ENCODE measurements at places on chromosomes 5 and 9.

DNA sequence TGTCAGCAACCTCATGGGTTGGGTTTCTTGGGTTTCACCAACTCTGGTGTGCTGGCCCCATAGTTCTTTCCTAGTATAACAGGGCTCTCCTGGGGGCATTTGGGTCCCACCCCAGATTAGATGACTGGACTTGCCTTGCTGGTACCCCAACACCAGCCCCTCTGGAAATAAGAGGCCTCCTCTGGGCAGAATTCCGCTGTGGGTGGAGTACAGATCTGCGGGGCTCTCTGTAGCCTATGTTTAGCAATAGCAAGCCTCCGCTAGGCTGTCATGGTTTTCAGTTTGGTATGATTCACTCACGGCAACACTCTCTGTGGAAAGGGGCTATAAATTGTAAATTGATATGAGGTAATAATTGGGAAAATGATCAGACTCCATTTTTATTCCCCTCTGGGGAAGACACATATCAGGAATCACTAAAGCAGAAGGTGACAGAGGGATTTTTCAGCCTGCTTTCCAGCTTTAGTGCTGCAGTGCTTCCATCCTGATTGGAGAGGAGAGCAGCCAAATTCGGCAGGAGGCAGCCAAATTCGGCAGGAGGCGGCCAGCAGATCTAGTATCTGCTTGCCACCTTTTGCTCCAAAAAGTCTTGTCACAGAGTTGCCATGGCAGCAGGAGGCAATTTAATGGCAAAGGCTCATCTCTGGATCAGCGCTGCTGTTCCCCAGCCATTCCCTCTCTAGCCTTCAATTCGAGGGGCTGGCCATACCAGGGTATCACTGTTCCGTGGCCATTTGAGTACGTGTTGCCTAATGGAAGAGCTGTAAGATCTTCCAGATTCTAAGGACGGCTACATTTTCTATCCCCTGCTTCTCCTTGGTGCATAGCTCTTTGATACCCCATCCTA is 84.6 kb downstream of the SLC44A1 start:
- no peak for DNase-seq

GRCh38 chr9:130366072-130366471 is 78.7 kb upstream of the ASS1 start:
- no peak for DNase-seq

DNA sequence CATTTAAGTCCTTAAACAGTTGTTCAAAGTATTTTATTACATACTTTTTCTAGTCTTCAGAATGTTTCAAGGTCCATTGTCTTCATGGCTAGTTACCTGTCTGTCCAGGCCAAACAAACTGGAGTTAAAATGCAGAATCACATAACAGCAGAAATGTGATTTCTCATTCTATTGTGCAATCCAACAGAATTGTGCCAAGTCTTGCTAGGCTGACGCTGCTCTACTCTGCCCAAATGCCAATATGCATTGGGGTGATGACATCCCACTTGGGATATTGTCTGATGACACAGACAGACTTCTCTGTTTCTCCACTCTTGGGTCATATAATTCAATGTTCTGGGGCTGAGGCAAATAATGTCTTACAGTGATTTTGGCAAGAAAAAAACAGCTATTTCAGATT is 5.2 kb upstream of the SLC22A5 start:
- no peak for DNase-seq

GRCh38 chr9:73154722-73155121 is 3.1 kb downstream of the ANXA1 start:
- no peak for DNase-seq

- DNase-seq: no peak
These were observed 27.4 kb upstream of the EEIG1 start for GRCh38 chr9:128008171-128008570.

DNA sequence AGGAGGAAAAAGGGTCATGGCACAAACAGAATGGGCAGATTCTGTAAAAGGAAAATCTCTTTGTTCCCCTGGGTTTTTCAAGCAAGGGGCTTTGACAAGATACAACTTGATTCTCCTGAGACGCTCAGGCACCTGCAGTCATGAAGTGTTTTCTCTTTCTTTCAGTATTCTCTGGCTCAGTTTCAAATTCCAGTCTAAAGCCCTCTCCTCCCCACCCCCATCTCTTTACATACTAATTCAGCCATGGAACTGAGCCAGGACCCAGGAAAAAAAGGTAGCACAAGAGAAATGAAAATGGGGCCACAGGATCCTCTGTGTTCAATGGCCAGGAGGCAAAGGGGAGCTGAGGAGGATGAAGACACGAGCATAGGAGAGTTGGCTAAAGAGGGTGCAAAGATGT is 408.4 kb downstream of the SPOCK1 start:
- DNase-seq: no peak

DNA sequence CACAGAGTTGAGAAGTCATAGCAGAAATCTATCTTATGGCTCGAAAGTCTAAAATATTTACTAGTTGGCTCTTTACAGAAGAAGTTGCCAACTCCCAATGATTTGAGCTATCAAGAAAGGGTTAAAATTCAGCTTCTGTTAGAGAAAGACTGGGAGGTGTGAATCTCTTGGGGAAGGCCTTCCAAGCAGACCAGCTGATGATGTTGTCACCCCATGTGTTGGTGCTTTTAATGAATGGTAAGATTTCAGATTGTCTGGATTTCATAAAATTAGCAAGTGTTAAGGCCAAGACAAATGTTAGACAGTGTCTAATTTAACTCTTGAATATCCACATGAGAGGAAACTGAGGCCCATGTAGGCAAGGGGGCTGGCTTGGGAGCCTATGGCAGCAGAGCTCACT is 63.9 kb downstream of the PPARGC1B start:
- DNase-seq: no peak

DNA sequence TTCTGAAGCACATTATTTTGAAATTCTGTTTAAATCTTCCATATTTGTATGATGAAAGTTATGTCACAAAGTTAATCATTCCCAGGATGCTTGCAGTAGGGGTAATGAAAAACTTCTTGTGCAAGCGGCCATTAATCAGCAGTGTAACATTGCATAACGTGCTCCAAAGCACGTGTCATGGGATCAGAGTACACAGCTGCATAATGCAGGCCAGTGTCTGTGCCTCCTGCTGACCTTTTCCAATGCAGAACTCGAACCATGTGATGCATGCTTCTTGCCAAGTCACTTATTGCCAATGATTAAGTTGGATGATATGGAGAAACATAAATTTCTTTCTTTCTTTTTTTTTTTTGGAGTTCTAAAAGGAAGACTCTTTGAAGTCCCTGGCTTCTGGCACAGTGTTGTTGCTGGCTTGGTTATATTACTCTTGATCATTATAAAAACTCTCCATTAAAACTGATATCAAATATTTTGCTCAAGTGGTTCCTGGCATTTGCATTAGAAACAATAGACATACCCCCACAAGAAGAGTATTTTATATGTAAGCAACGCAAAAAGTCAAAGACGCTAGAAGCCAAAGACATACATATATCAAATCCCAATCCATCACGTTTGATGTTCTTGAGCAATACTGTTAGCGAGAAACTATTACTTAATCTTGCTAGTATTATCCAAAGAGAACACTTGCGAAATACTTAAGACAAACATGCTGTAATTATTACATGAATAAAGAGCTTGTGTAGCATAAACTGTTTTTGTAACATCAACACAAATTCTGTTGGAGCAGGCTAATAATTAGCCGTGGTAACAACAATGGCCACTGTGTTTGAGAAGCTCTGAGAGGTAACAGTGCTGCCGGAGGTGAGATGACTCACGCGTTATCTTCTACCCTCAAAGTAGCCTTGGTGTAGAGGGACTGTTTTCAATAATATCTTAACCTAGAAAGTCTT is 164.2 kb downstream of the AUH start:
- no peak for DNase-seq

GRCh38 chr5:138095100-138095907 is 11.5 kb downstream of the WNT8A start:
- no peak for DNase-seq

DNA sequence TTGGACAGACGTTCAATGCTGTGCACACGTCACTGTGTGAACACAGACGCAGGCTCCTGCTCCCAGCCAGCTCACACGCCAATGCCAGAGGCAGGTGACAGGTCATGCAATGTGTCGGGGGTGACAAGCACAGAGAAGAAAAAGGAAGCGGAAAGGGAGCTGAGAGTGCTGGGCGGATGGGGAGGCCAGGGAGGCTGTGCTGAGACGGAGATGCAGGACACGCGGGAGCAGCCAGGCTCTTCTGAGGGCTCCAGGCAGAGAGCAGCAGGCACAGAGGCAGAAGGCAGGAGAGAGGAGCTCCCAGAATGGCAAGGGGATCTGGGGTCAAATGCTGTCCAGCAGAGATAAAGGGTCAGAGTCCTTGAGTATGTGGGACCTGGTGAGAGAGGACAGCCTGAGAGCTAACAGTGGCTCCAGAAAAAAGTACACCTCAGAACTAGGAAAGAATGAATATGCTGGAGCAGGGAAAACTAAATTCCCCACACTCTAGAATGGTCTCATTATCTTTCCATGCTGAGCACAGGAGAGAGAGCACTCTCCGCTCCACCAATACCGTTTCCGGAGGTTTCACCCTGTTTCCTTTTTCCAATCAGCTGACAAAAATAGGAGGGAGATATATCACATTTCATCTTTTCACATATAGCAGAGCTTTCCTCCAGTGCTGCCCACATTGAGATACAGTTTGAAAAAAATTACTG is 32.8 kb upstream of the NSMF start:
- no peak for DNase-seq

GRCh38 chr5:11222169-11222568 is 461.1 kb upstream of the DAP start:
- DNase-seq: no peak

DNA sequence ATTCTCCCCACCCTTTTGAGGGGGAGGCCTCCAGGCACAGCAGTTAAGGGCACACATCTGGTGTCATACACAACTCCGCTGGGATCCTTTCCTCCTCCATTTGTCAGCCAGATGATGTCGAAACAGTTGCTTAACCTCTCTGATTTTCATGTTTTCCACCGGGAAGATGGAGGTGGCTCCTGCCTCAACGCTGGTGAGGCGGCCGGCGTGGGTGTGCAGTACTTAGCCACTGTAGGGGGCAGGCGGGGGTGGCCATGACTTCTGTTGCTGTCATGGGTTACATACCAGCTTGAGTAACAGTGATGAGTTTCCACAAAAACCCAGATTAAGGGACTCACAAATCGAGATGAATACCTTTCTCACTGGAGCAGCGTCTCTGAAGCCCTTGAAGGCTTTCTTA is 63.1 kb upstream of the EPB41L4B start:
- no peak for DNase-seq

DNA sequence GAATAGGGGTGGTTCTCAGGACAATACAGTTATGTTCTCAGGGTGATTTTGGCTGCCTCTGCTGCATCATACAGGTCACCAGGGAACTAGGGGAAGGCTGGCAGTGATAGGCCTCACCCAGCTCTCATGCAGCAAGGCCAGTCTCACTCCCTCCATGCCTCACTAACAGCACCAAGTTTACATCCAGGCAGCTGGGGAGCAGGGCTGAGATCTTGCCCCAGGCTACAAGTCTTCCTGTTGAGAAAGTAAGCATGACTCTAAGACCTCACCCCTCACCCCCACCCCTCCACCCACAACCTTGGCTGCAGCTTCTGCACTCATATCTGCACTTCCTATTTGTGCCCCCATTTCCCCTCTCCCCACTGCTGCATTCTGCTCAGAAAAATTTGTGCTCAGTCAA is 481.2 kb downstream of the ACTL7B start:
- no peak for DNase-seq

GRCh38 chr5:36241631-36242533 is at the start of gene NADK2:
TSS of gene NADK2 (minus strand) at chr5:36241925. CDS start at chr5:36241798, 127 bp downstream.
- peak; percentile 96 for DNase-seq

DNA sequence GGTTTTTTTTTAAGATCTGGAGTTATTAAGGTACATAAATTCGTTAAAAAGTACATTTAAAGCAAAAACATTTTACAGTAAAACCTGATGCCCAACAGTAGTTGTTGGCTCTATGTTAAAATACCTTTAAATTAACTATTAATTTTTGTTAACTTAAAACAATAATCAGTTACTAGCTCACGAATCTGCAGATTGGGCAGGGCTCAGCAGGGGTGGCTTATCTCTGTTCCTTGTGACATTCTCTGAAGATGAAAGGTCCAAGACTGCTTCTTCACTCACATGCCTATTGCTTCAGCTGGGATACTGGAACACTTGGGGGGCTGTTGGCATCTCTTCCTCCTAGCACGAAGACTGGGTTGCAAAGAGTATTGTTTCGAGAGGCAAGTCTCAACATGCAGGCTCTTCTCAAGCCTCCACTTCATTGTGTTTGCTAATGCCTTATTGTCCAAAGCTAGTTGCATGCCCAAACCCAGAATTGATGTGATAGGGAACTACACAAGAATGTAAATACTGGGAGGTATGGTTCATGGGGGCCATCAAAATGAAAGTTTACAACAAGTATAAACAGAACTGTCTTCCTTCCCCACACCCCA is 46.6 kb downstream of the MAP3K1 start:
- no peak for DNase-seq

- DNase-seq: no peak
These were observed 73.4 kb upstream of the MEF2C start for GRCh38 chr5:88956416-88956815.

GRCh38 chr5:69206528-69207190 is 17.3 kb downstream of the CENPH start:
- DNase-seq: no peak

DNA sequence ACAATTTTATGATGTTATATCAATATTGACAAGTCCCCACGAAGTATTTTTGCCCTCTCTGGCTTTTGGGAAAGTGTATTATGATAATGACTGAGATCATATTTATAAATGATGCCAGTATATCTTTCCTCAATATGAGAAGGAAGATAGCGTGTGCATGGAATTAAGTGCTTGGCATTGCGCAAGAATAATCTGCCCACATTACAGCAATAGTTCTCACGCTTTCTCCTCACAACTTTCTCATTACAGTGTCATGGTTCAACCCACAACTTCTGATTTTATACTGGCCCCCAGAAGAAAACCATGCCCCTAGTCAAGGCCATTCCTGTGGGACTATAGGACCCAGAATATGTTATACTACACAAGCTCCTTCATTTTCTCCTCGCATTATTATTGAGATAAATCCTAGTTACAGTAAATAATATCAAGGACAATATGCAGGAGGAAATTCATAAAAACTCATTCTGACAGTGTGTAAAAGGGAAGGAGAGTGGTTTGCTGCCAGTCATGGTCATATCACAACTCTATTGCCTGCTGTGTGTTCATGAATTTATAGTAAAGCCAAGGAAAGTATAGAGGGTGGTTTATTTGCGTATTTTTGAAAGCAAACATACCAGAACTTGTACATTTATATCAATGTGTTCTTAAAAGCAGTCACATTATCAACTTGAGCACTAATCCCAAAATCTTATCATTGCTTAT is 114.1 kb downstream of the PIK3R1 start:
- DNase-seq: no peak

DNA sequence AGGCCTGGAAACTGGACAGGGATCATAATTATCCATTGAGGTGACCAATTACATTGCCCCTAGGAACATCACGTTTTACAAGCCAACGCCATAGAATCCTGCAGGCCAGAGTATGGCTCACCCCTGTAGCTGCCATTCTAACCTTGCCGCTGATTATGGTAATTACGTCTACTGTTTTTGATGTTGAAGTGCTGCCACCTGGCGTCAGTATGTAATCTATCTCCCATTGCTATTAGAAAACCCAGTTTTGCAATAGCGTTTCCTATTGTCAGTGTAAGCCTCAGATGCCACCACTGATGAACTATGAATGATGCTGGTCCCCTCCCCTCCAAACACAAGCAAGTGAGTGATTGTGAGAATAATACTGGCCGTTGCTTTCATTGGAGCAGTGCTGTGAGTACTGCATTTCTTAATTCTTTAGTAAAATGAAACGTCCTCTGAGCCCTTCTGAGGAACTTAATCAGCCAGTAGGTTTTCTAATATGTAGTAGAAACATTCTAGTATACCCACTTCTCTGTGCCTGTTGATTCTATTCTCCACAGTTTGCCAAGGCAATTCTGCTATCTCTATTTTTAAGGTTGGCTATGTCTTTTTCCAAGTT is 100.5 kb upstream of the NMUR2 start:
- peak; percentile 32 for DNase-seq

Measured in heart left ventricle (tissue), 16 donors.